CD4-positive, alpha-beta memory T cell (primary cell): ENCODE measurements at places on chromosomes 2 and 18.
A peak's percentile ranks its signal among the peaks of the same experiment; 100 is the strongest.

- H3K27ac ChIP-seq = no peak overlapping the region
- no peaks in the 10 kb centered on the region for H3K36me3 ChIP-seq
- DNase-seq = no peak
Observed at GRCh38 chr2:196884368-196884767, 42.1 kb downstream of the PGAP1 start.

GRCh38 chr2:178195390-178196166 is 1.3 kb downstream of the OSBPL6 start:
- H3K36me3 ChIP-seq = no peaks in the 10 kb centered on the region
- no peak overlapping the region for H3K27ac ChIP-seq
- DNase-seq = no peak
- H3K4me3 ChIP-seq = peak overlapping the region; percentile 47

GRCh38 chr18:78296166-78296565 is 683.5 kb upstream of the SALL3 start:
- no peak overlapping the region for H3K27ac ChIP-seq
- no peak for DNase-seq
- H3K27me3 ChIP-seq = no peaks in the 10 kb centered on the region
- no peaks in the 10 kb centered on the region for H3K4me1 ChIP-seq
- H3K36me3 ChIP-seq = no peaks in the 10 kb centered on the region

DNA sequence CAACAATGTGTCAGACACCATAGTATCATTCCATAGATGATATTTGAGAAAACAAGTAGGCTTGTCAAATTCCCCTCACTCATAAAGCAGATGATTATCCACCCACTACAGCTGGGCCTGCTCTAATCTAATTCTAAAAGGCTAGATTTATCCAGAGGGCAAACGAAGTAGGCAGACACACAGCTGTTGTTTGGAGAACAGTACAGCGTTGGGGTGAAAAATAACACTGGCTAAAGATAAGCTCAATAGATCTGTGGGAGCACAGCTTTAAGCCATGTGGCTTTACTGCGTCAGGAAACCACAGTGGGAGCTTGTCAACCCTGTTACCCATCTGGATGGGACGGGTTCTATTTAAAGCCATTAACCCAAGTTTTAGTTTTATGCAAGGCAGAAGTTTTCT is 48.9 kb upstream of the COBLL1 start:
- H3K4me1 ChIP-seq = no peaks in the 10 kb centered on the region
- H3K27ac ChIP-seq = no peak overlapping the region
